ENCODE measurements at places on chromosomes 16 and 17. TPM values are rescaled to one million over a fixed set of nuclear protein-coding genes. Genes with fewer than 3 reads are reported as not detected.

OTOP3 gene
- total RNA-seq = not detected

AIPL1 gene
- not detected for total RNA-seq

SPNS1 gene
- total RNA-seq = 29.6 TPM

KRT31 gene
- not detected for total RNA-seq

DNAAF1 gene
- total RNA-seq = 0.09 TPM

P2RX1 gene
- total RNA-seq = not detected

AGRP gene
- not detected for total RNA-seq

UNC13D gene
- total RNA-seq = 3.4 TPM

CRYBA1 gene
- total RNA-seq = not detected

QPRT gene
- under 0.01 TPM for total RNA-seq

Data from endothelial cell of coronary artery (primary cell).